ENCODE measurements at places on chromosomes 6 and 20.

DNA sequence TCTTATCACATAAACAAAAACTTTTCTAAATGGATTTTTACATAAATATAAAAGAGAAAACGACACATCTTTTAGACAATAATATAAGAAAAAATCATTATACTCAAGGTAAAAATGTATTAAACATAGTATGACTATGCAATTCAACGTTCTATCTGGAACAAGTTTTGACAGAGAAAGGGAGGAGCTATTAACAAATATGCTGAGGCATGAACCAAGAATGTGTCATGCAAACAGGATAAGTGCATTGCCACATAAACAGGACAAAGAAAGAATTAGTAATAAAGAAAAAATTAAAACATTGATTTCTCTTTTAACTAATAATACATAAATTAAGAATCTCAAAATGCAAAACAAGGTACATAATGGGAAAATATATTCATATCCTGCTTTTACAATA, 1353.4 kb upstream of the GJE1 start:
- DNase-seq, result no peak

DNA sequence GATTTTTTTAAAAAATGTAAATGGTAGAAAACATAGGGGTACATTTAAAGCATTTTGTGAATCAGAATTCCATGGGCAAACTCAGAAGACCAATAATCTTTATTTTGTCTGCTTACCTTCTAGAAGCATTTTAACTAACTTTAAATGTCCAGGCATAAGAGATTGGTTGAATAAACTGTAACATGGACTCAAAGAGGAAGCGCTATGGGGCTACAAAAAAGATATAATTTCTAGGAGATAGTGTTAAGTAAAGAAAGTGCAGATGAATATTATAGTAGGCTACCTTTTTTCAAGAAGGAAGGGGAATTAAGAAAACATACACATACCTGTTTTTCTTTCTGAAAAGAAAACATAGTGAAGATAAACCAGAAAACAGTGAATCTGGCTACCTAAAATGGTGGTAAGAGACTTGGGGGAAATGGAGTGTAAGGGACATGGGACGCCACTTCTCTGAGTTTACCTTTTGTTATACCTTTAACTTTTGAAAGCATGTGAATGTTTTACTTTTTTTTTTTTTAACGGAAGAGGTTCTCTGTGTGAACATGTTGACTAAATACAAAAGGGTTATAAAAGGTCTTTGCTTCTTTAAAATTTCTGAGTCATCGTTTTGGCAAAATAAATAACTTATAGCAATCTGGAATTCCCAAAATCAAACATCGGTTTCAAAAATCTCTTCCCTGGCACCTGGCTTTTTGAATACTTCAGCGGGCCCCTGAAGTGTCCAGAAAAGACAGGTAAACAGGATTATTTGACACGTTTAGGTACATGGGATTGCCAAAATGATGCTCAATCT, 133.4 kb downstream of the OR2B2 start:
- no peak for DNase-seq

GRCh38 chr20:3787324-3788014, 929 bp upstream of the CENPB start:
- no peak for DNase-seq

DNA sequence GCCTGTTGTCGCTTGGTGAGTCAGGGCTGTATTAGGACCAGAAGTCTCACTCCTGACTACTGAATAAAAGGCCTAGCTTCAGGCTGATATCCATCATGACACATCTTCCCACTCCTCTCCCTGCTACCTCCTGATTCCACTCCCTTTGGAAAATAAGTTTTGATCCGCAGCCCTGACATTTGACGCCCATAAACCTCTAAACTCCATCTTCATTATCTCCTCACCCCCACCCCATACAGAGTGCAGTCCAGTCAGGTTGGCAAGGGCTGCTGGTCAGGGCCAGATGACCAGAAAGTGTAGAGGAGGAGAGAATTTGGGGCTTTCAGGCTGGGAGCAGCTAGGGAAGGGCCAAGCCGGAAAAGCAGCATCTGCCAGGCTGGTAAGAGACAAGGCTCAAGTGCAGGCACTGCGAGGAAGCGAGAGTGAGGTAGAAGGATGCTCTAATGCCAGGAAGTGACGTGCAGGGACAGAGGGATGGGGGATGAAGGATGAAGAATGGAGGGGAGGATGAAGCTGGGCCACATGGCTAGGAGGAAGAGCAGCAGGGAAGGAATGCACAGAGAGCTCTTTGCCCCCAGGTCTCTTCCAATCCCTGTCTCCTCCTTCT, 1.2 kb downstream of the GGT7 start:
- DNase-seq, result no peak

- DNase-seq, result no peak
Observed at GRCh38 chr6:85116475-85116874, 333.4 kb upstream of the NT5E start.

- no peak for DNase-seq
Observed at GRCh38 chr6:3195695-3196497, 31.6 kb downstream of the TUBB2B start.

GRCh38 chr6:33198159-33198852, 2.2 kb downstream of the RXRB start:
- DNase-seq, result no peak

DNA sequence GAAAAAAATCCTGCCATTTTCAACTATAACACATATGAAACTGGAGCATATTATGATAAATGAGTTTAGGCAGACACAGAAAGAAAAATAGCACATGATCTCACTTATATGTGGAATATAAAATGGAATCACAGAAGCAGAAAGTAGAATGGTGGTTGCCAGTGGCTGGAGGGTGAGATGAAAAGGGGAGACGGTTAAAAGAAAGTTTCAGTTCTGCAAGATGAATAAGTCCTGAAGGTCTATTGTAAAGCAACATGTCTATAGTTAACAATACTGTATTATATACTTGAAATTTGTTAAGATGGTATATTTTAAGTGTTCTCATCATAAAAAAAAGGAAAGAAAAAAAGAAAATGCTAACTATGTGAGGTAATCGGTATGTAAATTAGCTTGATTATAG, 503.9 kb downstream of the EPHA7 start:
- DNase-seq, result no peak

GRCh38 chr6:147640606-147641005, 132.1 kb downstream of the SAMD5 start:
- no peak for DNase-seq

DNA sequence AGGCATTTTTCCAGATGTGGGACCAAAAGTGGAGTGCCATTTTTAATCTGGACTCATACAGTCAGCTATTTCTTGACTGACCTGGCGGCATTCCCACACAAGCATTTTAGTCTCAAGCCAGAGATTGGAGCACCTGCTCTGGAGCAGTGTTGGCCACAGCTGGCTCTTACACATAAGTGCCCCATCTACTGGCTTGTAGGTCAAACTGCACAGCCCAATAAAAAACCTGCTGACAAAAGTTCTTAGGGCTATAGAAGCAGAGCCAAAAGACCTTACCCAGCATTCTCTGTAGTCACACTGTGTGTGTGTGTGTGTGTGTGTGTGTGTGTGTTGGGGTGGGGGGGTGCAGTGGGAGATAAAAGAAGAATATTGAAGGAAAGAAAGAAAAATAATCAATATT, 38.6 kb upstream of the SENP6 start:
- no peak for DNase-seq

DNA sequence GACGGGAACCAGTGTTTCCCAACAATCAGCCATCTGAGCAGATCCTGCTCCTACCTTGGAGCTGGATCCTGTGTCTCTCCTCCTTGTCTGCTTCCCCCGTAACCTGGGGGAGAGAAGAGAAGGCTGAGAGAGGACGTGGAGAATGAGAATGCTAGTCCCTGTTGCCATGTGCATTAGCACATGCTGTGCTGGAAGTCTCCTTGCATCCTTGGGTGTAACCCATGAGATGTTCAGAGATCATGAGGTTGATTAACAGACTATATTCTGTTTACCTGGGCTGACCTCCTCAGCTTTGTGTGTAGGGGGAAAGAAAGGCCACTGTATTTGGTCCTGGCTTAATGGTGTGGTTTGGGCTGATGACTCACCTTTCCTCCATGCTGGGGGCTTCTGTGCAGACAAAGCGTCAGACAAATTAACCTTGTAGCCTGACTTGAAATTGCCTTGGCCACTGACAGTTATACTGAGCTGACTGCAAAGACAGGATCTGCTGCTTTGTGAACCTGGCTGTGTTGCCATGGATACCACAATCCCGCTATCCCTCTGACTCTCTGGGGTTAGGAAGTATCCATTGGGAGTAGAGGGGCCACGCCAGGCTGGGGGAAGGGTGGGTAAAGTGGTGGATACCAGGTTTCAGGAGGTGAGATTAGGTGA, 243.7 kb upstream of the CHD6 start:
- no peak for DNase-seq

GRCh38 chr6:166419717-166420116, 37.0 kb upstream of the MPC1 start:
- no peak for DNase-seq

- DNase-seq, result no peak
Observed at GRCh38 chr6:148520109-148520841, 177.6 kb downstream of the SASH1 start.

DNA sequence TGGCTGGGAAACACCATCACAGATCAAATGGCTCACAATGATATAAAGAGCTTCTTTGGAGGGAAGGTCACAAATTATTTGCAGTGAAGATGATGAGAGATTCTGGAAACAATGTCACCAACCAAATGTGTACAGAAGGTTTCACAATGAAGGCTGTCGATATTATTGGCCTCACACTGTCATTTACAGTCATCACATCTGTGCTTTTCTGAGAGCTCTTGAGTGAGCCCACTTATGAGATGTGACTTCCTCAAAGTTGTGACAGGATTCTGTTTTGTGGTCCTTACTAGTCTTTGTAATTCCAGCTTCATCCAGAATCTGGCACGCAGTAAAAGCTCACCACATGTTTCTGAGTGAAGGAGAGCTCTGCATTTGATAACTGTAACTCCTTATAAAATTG, 133.6 kb downstream of the LMBRD1 start:
- DNase-seq, result no peak

DNA sequence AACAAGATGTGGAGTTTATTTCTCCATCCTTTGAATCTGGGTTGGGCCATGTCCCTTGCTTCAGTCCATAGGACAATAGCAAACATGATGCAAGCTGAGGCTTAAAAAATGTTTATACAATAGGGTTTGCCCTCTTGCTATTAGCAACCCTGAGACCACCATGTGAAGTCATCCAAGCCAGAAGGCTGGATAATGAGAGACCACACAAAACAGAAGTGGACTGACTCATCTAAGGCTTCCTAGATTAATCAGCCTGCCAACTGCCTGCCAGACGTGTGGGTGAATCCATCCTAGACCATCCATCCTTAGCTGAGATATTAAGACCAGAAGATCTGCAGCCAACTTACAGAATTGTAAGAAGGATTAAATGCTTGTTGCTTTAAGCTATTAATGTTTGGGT, 38.1 kb upstream of the ISM1 start:
- no peak for DNase-seq

DNA sequence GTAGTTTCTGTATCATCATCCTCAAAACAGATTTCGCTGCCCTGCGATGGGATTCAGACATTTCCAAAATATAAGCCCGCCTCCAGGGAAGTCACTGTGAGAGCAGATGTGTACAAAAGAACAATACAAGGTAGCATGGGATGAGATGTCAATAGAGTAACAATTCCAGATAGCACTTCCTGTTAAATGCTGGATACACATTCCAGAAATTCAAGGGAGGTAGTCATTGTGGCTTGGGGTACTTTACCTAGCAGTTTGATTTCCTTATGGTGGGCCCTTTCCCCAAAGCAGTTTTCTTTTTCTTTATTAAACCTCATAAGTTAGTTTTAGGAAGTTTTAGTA, 2.5 kb downstream of the RNF217 start:
- DNase-seq, result no peak

DNA sequence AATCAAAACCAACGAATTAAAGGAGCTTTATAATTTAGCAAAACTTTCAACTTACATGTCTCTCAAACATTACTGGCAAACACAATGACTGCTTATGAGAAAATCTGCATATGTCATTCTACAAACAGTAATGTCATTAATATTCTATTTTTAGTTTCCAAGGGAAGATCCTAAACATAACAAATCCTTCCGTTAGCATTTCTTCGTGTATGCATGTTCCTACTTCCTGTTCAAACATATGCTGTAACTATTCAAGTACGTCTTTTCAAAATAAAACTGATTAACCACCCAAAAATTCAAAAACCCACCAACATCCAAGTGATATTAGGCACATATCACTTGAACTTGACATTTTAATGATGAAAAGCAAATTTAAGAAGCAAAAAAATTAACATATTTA, 131.3 kb downstream of the HACE1 start:
- DNase-seq, result no peak

DNA sequence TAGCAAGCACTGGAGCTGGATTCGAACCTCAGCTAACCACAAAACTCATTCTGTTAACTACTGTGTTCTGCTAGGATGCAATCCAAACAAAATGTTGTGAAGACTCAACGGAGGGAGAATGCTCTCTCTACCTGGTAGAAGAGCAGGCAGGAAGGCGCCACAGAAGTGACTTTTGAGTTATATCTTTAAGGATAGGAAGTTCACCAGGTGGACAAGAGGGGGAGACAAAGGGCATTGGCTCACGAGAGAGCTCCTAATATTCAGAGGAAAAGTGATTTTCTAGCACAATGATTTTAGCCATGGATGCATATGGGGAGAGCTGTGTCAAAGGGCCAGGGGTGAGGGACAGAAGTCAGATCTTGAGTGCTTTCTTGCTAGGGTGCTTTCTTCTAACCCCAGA, 108.4 kb upstream of the MAFB start:
- DNase-seq, result no peak

DNA sequence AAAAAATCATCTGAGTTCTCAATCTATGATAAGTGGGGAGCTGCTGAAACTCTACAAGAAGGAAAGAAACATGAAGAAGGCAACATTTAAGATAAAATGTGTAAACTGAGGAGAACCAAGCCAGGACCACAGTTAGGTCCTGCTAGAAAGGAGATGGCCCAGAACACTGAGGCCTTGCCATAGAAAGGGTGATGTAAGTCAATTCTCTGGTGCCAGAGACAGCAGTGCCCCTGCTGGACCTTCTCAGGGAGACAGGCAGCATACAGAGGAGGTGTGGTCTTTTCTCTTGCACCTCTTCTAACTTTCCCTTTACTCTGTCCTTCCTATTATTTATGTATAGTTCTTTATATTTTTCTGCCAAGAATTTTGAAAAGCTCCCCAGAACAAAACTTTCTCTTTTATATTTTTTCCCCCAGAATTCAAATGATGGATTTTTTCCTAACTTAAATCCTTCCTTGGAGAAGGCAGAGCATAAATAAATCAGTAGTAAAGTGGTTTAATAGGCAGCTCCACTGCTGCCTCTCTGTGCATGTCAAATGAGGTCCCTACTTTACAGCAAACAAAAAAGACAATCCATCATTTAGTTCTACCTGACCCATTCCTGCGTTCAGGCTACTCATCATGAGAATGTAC, 9.0 kb downstream of the UQCC2 start:
- DNase-seq, result no peak

Data from stimulated activated CD4-positive, alpha-beta T cell treated with anti-CD3 and anti-CD28 coated beads, Interleukin-4, amount 100 ng/mL, for 1 hour (primary cell).